ENCODE measurements at places on chromosomes 12 and 14. TPM values are rescaled to one million over a fixed set of nuclear protein-coding genes. Genes with fewer than 3 reads are reported as not detected.
A peak's percentile ranks its signal among the peaks of the same experiment; 100 is the strongest.

Gene EPYC
- total RNA-seq: not detected

Gene DPPA3
- 3.0 TPM for total RNA-seq

GRCh38 chr12:1890119-1890703, 28.2 kb downstream of the CACNA2D4 start:
- DNase-seq: peak; percentile 2

Gene B4GALNT1
- total RNA-seq: 0.59 TPM

GRCh38 chr12:129378496-129378895, 525.2 kb downstream of the GLT1D1 start:
- DNase-seq: no peak

Gene ZBTB25
- total RNA-seq: 3.9 TPM

GRCh38 chr14:59407246-59408010, 57.8 kb downstream of the GPR135 start:
- DNase-seq: no peak

- DNase-seq: no peak
Observed at GRCh38 chr12:92601680-92602079, 101.1 kb upstream of the PLEKHG7 start.

DNA sequence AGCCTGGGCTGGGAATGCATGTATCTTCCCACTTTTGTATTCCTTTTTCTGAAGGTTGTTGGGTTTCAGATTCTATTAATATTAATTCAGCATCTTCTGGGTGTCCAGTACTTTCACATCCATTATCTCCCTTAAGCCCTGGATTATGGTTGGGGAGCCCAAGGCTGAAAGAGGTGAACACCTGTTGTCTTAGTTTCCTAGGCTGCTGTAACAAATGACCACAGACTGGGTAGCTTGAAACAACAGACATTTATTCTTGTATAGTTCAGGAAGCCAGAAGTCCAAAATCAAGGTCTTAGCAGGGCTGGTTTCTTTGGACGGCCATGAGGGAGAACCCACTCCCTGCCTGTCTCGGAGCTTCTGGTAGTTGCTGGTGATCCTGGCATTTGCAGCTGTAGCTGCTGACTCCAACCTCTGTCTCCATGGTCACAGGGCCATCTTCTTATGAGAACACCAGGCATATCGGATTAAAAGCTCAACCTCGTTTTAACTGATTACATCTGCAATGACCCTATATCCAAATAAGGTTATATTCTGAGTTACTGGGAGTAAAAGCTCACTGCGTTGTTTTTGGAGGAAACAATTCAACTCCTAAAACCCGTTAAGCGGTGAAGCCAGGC, 68.2 kb upstream of the CLMN start:
- DNase-seq: no peak

Gene GAPDH
- total RNA-seq: 8,270 TPM

DNA sequence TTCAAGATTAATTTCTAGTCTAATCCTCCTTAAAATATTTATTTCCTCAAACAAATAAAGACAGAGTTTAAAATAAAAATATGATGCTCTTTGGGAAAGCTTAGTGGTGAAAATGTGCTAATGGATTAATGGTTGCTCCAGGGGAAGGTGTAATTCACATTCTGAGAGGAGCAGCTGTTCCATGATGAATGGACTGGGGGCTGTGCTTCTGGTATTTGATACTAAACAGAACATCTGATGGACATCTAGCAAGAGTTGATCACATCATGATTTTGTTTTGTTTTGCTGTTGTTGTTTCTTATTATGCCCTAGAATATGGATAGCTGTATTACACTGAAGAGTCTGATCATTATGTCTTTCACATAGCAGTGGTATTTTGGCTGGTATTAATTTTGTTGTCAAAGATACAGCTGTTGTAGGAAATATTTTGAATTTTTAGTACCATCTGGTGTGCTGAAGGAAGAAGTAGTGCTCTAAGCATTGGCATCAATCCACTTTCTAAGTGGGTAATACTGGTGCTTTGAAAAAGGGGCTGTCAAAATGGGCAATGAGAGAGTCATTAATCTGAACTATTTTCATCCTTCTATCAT, 296.4 kb downstream of the ADAMTS20 start:
- DNase-seq: no peak

Gene SRRM4
- 0.76 TPM for total RNA-seq

DNA sequence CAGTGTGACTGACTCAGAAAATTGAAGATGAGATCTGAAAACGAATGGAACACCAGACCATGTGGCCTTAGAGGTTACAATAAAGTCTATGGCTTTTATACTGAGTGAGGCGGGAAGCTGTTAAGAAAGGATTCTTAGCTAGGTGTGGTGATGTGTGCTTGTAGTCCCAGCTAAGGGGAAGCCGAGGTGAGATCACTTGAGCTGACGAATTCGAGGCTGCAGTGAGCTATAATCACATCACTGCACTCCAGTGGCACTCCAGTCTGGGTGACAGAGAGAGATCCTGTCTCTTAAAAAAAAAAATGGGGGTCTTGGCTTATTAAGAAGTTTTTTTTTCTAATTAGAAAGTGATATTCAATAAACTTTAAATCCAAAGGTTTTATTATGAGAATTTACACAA, 678.6 kb downstream of the TMTC2 start:
- no peak for DNase-seq

- no peak for DNase-seq
Observed at GRCh38 chr12:13428538-13429265, 232.2 kb downstream of the EMP1 start.

DNA sequence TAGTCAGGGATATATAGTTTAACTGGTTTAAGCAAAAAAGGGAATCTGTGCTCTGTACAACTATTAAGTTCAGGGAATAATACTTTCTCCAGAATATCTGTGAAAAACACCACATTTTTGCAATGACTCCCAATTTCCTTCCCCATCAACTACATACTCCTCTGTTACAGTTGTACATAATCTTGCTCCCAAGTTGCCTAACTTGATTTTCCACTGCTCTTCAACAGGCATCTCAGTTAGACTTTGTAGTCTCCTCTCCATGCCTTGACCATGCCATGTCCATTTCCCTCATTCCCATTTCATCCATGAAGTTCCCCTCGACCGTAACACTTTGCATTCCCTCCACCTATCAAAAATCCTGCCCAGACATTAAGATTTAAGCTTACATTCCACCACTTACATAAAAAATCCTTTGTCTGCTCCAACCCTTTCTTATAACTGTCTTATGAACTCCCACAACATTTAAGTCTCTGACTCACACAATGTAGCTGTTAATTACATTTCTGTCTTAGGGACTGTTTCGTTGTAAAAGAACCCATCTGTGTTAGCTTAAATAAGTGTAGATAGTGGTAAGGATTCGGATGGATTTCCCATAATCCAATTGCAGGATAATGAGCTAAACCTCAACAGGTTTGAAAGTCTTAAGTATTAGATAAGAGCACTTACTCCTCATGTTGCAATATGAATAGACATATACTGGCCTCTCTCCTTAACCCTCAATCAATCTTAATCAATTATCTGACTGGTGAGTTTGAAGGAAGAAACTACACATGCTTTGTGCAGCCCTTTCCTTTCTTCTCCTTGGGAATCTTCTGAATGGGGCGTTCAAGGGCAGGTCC, 156.5 kb downstream of the PAWR start:
- no peak for DNase-seq

DNA sequence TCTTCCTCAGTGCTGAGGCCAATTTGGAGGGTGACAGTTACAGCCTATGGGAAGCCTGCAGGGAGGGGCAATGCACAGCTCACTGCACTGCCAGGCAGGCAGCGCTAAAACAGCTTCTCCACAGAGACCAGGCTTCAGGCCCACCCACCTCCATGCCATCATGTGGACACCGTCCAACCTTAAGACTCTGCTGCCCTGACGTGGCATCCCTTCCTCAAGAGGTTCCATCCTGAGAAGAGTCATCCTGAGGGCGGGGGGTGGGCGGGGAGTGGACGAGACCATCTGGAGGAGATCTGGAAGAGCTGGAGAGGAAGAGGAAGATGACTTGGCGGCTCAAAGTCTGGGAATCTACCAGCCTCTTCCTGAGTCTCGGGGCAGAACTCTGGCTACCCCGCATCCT, 8.4 kb upstream of the ACVRL1 start:
- DNase-seq: peak; percentile 18

DNA sequence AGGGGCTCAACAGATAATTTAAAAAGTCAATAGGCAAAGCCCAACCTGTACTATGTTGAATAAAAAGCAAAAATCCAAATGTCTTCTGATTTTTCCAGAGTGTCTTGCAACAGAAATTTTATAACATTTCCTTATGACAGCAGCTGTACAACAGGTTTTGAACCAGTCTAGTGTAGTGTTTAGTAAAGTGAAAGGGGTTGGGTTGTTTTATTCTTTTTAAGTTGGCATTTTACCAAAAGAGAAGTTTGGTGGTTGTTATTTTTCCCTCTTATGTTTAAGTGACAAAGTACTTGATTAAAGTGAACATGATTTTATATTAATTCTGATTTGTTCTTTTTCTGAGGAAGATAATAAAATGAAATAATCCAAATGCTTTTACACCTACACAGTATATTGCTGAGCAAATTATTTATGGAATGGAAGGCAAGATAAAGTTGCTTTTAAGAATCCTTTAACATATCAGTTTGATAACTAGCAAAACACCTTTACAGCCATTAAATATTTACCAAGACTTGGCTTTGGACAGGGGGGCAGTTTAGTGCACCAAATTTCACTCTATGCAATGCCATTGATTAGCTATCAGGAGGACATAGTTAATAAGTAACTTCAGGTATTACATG, 128.9 kb downstream of the FOXA1 start:
- DNase-seq: no peak

- no peak for DNase-seq
Observed at GRCh38 chr12:117031843-117032592, 67.2 kb downstream of the TESC start.

DNA sequence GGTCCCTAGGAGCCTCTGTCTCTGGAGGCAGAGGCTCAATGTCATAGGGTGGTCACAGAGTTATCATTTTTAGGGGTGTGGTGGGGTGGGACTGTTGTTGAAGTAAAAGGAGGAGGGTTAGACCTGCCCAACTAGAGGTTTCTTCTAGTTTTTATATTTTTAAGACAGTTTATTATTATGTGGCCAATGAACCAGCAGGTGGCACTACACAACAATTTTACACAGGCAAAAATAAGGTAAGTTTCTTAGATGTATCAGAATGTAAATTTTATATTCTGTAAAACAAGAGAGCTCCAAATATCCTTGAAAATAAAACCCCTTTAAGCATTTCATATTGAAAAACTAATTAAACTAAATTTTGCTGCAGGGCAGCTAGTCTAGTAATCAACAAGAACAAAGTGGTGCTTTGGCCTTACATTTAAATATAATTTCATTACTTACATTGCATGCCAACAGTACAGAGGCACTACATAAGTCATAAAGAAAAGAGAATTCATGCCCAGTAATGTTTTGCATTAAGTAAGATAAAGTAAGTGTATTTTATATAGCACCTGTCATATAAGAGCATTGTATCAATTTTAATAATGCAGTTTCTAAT, 22.2 kb upstream of the OVCH1 start:
- no peak for DNase-seq

GRCh38 chr12:53755893-53756292, 4.1 kb upstream of the CISTR start:
- no peak for DNase-seq

DNA sequence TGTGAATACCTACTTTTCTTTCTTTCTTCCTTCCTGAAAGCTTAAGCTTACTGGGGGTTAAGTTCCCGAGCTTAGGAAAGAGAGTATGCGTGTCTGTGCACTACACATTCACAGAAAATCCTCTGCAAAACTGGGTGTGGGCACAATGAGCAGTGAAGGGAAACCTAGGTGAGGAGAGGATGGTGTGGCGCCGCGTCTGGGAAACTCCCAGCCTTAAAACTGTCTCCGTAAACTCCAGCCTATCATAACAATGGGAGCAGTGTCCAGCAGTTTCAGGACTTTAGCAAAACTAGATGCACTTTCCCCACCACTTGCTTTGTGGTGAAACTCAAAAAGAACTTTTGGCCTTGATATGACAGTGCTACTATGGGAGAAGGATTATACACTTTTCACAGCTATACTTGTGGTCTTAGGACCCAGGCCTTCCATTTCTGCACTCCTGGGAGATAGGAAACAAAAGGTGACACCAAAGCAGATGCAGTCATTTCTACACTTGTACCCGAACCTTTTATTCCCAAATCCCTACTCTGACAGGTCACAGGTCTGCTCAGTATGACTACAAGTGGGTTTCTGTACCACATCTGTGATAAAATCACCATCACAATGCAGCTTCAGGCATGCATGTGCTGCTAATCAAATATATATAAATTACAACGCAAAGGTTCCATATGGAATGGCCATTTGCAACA, 10.4 kb downstream of the AKAP5 start:
- DNase-seq: no peak

Gene TAS2R8
- total RNA-seq: not detected

DNA sequence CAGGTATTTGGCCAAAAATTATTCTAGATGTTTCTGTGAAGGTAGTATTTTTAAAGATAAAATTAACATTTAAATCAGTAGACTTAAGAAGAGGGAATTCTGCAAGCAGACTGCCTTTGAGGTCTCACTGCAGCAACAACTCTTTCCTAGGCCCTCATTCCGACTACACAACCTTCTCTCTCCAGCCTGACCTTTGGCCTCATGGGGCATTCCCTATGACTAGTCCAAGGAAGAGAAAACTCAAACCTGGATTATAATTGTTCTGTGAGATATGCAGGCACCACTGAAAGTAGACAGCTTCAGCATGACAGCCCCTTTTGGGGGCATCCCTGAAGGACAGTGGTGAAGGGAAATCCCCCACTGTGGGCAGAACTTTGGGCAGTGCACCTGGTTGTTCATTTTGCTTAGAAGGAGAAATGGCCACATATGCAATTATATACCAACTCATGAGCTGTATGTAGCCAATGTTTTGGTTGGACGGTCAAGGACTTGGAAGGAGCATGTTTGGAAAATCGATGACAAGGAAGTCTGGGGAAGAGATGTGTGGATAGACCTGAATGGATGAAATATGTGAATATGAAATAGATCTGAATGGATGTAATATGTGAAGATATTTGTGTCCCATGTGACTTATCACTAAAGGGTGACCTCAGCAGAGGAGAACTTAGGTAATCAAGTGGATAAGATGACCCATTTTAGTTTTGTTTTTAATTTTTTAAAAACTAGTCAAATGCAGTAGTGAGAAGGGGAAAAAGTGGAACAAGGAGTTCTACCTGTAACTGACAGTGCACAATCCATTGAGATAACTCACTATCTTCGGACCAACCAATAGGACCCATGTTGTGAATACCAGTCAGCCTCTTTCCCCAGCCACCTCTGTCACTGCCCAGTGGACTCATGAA, 233.3 kb upstream of the FOXN3 start:
- no peak for DNase-seq

DNA sequence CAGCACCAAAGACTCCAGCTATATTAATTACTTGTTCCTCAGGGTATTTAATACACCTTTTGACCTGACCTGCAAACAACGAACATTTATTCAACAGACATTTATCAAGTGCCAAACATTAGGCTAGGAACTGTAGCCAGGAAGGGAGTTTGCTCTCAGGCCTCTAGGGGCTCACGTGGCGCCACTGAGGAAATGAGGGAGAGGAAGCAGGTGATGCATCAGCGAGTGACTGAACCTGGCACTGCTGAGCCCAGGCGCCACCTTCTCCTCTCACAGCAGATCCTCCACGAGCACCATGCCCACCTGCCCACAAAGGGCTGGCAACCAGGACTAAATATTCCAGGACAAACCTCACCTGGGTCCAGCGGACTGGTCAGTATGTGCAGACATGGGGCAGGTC, 50.2 kb downstream of the SETD3 start:
- peak; percentile 68 for DNase-seq

GRCh38 chr14:78048120-78048519, 122.1 kb upstream of the NRXN3 start:
- DNase-seq: no peak

- no peak for DNase-seq
Observed at GRCh38 chr12:100184549-100185145, 16.0 kb upstream of the ACTR6 start.
